Fibroblast of the conjunctiva (primary cell): ENCODE measurements at places on chromosomes 5 and 9.

- no peak for DNase-seq
These were observed 25.5 kb downstream of the ESM1 start for GRCh38 chr5:54959673-54960418.

GRCh38 chr5:141695627-141696215 is 13.7 kb upstream of the ARAP3 start:
- no peak for DNase-seq

GRCh38 chr9:107112707-107113243 is 170.3 kb upstream of the RAD23B start:
- no peak for DNase-seq

- DNase-seq = no peak
These were observed 109.4 kb upstream of the TBCA start for GRCh38 chr5:77885519-77885918.

DNA sequence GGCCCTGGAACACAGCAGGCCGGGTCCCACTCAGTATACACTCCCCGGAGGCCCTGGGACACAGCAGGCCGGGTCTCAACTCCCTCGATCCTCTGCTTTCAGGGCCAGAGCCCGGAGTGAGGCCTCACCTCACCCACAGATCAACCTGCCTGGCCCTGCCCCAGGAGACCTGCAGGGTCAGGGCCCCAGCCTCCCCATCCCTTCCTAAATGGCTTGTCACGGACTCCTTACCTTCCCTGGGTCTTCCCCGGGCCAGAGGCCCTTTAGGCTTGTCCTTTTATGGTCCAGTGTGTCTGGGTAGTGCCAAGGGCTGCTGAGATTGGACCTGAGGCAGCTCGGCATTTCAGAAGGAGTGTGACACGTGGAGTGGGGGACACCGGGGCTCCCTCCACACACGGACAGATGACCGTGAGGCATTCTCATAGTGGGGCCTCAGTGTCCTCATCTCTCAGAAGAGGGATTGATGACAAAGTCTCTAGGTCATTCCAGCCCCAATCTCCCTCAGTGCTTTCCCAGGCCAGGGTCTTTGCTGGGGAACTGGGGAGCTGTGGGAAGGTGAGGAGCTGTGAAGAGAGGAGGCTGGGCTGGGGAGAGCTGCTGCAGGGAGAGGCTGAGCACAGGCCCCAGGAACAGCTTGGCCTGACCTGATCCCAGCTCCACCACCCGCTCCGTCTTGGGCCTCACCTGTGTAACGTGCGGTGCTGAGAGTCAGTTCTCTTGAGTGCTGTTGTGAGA is 18.0 kb upstream of the PLEKHG4B start:
- DNase-seq = no peak

- no peak for DNase-seq
These were observed 126.3 kb downstream of the ARHGAP26 start for GRCh38 chr5:142896325-142897007.

GRCh38 chr9:102518324-102518723 is 476.8 kb upstream of the CYLC2 start:
- no peak for DNase-seq

GRCh38 chr9:90961375-90961774 is 159.8 kb downstream of the SYK start:
- peak; percentile 24 for DNase-seq

GRCh38 chr9:111937781-111938426 is 41.3 kb downstream of the UGCG start:
- DNase-seq = no peak

GRCh38 chr5:12626556-12626955 is 722.3 kb upstream of the CTNND2 start:
- DNase-seq = no peak

DNA sequence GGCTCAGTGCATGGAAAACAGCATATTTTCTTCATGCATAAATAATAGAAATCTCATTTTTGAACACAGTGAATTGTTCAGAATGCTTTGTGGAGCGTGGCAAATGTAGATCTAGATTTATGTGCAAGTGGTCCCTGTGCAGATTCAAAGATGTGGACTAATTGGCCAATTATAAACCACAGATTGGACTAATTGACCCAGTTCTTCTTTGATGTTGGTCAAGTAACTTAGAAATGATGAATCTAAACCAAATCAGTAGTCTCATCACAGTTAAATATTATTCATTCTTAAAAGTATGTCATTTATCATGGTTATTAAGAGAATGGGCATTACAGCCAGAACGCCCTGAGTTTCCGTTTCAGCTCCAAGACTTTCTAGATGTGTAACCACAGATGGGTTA is 11.7 kb upstream of the PDE4D start:
- no peak for DNase-seq

- DNase-seq = no peak
These were observed 130.9 kb downstream of the NMUR2 start for GRCh38 chr5:152274224-152274623.

GRCh38 chr9:132798817-132799790 is 79.0 kb downstream of the AK8 start:
- DNase-seq = no peak

GRCh38 chr9:78236551-78236910 is 656 bp downstream of the CEP78 start:
- DNase-seq = no peak

GRCh38 chr5:139799359-139799758 is 3.8 kb downstream of the PSD2 start:
- DNase-seq = no peak

GRCh38 chr5:131272724-131273123 is 8.9 kb downstream of the CDC42SE2 start:
- no peak for DNase-seq

DNA sequence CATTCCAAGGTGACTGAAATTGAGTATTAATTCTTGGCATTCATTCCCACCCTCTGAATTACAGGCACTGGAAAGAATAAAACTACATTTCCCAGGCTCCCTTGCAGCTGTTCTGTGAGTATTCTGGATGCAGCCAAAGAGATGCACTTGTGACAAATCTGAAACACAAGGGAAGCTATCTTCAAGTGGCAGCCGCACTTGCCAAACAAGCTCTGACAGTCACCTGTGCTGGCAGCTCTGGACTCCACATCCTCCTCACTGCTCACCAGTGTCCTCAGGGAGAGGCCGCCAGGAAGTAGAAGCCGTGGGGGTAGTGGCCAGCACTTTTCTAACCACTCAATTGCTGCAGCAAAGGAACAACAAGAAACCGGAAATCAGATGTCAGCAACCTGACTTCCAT is 275.0 kb downstream of the NR2F1-AS1 start:
- DNase-seq = no peak

- DNase-seq = no peak
These were observed 66.3 kb upstream of the EPB41L4B start for GRCh38 chr9:109387206-109387605.

- no peak for DNase-seq
These were observed 291.7 kb downstream of the TMEM167A start for GRCh38 chr5:82785456-82785855.

DNA sequence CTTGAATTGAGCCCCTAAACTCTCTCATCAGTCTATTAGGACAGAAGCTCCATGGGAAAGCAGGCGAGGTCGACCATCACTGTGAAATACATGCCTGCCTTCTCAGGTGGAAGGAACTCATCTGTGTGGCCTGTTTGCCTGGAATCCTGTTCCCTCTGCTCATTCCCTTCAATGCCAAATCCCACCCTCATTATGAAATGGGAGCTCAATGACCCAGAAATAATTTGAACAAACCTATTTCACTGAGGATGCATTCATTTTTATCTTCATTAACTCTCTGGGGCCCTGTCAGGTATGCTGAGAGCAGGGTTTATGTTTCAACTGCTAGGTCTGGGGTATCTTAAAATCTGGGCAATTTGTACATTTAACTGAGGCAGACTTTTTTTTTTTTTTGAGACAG is 142.2 kb downstream of the MED27 start:
- DNase-seq = no peak

DNA sequence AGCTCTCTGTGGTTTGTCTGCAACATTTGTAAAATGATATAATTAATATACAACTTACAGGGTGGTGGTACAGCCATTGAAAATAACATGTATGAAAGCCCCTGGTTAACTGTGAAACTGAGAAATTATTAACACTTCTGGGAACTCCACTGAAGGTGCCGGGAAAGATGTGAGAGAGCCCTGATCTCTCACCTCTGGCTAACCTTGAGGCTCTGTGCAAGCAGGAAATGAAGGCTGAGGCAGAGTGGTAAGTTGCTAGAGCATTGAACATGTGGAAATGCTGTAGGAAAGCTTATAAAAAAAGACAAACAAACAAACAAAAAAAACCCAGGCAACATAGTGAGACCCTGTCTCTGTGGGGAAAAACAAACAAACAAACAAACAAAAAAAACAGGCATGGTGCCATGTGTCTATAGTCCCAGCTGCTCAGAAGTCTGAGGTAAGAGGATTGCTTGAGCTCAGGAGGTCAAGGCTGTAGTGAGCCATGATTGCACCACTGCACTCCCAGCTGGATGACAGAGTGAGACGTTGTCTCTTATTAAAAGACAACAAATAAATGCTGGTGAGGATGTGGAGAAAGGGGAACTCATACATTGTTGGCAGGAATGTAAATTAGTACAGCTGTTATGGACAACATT is 7.5 kb downstream of the CATSPER3 start:
- DNase-seq = peak; percentile 1

DNA sequence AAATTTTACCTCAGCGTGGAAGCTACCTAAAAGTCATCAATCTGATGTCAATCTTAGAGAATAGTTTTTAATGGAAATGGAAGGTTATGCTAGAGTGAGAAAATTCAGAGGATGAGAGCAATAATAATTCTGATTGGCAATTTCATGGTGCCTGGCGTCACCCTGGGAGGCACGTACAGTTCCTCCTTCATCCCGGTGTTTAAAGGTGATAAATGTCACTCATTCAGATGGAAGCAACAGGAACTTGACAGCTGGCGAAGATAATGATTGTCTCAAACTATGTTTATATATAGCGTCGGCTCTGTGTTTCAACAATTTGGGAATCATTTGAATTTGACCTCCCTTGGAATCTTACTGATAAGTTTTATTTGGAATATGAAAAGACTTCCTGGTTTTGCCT is 108.4 kb downstream of the MED10 start:
- no peak for DNase-seq

DNA sequence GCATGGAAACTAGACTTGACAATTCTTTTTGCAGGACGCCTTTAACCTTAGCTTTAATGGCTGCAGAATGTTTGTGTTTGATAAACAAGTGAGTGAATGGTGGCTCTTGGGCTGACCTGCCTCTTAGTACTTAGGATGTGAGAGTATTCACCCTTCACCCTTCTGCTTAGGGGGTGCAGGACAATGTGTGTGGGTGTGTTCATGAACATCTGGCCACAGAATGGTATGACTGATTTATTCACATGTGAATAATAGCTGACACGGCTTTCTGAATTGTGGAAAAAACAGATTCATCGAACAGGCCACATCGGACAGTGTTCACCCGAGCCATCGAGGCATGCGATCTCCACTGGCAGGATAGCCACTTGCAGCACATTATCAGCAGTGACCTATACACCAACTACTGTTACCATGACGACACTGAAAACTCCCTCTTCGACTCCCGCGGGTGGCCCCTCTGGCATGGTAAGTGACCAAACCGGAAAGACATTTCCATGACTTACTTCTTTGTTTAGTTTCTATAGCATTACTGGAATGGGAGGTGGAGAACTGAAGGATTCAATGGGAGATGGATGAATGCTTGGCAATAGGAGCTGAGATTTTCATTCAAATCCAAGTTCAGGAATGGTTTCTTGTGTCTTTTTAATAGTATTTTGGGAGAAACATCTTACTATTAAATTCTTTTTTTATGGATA is 193.6 kb downstream of the ZSWIM6 start:
- no peak for DNase-seq

DNA sequence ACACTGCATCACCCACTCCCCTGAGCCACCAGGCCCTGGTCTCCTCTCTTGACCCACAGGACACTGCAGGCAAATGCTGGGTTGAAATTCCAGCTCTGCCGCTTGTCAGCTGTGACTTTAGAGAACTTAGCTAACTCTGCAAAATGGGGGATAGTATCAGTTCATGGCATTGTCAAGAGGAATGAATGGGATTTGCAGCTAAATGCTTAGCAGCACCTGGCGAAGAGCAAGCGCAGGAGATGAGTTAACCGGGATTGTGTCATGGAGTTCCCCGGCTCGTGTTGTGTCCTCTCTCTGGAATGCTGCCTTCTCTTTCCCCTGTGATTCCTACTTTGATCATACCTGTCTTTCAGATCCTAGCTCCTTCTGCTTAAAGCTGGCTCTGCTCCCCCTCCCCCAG is 67.1 kb downstream of the DAB2IP start:
- DNase-seq = no peak
